ENCODE measurements at places on chromosomes 5 and 9.

DNA sequence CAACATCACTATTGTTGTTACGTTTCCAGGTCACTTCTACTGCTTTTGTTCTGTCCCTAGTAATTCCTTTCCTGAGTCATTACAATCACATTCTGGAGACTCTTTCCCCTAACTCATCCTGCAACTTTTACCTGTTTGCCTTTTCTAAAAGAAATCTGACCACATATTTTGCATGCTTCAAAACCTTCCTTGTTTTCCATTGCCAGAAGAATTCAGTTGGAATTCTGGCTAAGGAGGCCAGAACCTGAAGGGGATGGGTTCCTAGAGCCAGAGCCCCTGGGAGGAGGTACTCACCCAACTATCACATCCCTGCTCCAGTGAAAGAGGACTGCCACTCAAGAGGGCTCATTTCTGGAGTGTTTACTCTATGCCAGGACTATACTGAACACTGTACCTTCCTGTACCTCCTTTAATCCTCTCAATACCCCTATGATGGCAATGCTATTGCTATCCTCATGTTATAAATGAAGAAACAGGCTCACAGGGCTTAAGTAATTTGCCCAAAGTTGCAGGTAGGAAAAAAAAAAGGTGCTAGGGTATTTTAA is 42.8 kb upstream of the MAST4 start:
- DNase-seq: no peak

GRCh38 chr5:176353533-176353932 is 8.0 kb downstream of the KIAA1191 start:
- no peak for DNase-seq

DNA sequence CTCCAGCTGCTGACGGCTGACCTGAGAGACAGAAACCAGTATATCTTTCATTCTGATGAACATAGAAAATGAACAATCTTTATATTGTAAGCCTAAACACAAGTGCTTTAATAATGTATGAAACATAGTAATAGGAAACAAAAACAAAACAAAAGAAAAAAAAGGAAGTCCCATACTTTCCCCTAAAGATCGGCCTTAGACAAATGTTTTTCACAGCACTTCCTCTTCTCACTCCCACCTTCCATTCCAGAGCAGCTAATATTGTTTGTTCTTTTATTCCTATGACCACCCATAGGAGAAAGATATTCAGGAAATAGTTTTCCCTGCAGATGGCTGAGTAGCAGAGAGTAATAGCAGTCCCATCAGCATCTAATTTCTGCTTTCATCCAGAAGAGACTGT is 194.4 kb upstream of the SLC27A6 start:
- DNase-seq: no peak

GRCh38 chr9:4547016-4547415 is 56.7 kb downstream of the SLC1A1 start:
- DNase-seq: no peak

- DNase-seq: no peak
Observed at GRCh38 chr5:144248015-144248414, 77.3 kb downstream of the KCTD16 start.

DNA sequence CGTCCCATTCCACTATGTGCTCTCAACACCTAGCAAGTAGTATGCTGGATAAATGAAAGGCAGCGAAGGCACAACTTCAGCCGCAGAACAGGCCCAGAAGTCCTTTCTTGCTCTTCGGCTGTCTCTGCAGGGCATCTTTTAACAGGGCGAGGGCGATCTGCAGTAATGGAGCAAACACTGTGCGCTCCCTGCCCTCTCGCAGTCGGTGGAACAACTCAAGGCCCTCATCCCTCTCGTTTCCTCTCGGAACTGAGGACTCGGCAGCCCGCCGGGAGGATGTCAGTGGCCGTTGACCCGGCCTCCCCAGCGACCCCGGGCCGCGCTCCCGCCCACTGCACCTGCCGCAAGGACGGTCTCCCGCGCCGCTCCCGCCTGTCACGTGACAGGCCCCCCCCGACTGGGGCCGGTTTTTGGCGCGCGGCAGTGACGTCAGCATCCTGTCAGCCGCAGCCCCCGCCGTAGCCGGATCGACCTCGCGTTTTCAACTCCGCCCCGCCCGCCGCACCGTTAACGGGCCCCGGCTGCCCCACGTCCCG is 1.1 kb downstream of the ZNF367 start:
- peak; percentile 89 for DNase-seq

DNA sequence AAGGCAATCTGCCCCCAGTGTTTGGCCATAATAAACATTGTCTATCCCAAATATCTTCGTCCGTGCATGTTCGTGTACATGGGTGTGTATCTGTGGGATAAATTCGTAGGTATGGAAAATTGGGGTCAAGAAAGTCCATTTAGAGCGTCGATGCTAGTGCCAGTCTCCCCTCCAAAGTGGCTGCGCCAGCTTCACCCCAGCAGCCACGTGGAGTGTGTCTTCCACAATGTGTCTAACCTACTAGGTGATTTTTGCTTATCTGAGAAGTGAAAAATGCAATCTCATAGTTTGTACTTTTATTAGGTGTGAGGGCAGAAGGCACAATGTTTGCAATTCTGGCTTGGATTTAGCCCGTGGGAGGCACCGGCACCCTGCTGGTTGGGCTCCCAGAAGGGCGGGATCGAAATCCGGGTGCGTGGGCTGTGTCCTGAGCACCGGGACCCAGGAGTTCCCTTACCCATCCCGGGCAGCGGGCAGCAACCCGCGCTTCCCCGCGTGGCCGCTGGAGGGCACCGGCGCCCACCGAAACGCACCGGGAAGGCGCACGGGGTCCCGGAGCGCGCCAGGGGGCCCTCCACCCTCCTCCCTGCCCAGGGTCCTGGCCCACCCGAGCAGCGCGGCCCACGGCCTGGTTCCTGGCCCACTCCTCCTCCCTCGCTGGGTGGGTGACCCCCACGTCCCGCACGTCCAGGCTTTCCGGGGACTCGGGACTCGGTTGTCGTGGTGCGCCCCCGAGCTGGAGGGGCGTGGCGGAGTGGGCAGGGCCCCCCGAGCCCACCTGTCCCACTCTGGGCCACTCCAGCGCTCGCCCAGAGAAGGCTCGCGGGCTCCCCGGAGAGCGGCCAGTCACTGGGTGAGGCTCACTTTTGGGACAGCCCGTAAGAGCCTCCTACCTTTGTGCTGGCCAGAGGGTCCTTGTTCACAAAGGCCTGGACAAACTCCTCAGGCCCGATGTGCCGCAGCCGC is 55.4 kb upstream of the RNF130 start:
- DNase-seq: no peak

GRCh38 chr9:89408628-89409101 is 89.2 kb downstream of the SEMA4D start:
- peak; percentile 78 for DNase-seq

GRCh38 chr5:35877655-35878054 is 21.0 kb downstream of the IL7R start:
- no peak for DNase-seq

- no peak for DNase-seq
Observed at GRCh38 chr9:108443019-108443633, 412.7 kb downstream of the ACTL7B start.

- no peak for DNase-seq
Observed at GRCh38 chr5:62779010-62779422, 200.4 kb downstream of the LRRC70 start.

GRCh38 chr9:12702160-12702758 is 9.1 kb downstream of the TYRP1 start:
- DNase-seq: no peak

DNA sequence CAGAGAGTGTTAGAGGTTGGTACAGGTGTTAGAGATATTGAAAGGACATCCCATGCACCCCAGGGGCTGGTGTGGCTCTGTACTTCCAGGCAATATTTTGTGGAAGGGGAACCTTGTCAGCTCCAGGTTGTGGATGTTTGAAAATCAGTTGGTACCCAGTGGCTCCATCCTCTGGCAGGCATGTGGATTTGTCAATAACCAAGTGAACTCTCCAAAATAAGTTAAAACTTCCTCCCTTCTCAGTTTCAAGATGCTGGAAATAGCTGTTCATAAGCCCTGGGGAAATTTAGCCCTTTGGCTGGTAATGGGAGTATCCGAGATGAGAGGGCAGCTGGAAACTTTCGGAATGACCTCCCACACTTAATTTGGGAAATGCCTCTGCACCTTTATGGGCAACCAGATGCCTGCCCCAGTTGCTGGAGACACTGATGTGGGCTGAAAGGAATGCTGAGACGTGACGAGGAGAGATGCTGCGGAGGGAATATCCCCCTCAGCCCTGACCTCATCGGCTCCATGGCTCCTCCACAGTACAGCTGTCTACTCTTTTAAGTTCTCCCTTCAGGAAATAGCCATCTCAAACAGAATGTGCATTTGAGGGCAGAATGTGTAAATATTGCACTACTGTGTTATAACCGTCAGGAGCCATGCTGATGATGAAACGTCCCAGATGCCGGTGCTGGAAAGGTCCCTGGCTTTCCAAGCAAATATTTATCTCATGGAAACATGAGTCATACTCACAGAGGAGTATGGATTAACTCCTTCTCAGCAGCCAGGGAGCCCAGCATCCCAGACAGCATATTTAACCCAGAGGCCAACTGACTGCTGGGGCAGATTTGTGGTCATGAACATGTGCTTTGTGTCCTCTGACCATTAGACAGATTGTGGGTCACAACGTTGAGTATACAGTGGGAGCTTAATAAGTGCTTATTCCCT is 29.5 kb downstream of the TGFBI start:
- no peak for DNase-seq

DNA sequence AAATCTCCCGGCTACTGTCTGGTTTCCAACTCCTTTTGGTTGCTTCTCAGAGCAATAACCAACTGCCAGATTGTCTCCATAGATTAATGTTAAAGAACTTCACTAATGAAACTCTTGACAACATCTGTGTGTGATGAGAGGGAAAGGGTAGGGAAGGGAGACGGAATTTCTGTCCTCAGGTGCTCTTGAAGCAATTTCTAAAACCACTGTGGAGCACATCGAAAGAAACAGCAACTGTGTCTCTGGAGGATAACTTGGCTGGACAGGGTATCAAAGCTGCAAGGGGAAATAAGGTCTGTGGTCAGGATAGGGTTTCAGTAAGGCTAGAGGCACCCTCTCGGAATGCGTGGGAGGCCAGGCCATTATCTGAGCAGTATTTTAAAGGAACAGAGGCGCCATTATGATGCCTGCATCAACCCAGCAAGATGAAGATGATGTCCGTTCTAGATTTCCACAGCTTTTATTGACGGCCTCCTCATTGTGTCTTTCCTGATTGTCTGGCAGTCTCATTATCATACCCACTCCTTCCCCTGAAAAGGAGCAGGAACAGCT is 76.6 kb downstream of the RORB start:
- no peak for DNase-seq

Measured in CD4-positive, alpha-beta T cell (primary cell).